ENCODE measurements at places on chromosomes 12 and 14.

DNA sequence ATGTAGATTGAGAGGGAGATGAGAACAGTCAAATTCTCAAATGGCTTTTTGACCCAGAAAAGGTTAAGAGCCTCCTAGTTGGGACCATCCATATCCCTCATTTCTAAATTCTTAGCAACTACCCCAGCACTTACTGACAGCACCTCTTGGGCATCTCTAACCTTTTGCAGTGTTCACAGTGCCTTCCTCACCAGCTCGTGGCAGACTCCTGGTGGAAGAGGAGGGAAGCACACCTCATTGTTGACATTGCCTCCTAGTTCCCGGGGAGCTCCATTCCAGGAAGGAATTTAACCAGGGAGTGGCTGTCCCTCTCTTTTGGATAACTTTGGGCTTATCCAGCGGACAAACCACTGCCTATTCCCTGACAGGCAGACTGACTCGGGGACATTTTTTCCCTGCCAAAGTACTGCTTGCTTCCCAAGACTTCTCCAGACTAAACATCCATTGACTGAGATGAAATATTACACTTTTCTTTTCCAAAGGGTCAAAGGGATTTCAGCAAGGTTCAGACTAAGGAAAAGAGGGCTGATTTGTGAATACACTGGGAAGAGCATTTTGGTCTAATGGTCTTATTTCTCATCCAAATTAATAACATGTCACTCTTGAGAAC, 9.0 kb upstream of the OR6J1 start:
- DNase-seq, result no peak

- DNase-seq, result no peak
These were observed 115.8 kb downstream of the SINHCAF start for GRCh38 chr12:31210104-31210503.

DNA sequence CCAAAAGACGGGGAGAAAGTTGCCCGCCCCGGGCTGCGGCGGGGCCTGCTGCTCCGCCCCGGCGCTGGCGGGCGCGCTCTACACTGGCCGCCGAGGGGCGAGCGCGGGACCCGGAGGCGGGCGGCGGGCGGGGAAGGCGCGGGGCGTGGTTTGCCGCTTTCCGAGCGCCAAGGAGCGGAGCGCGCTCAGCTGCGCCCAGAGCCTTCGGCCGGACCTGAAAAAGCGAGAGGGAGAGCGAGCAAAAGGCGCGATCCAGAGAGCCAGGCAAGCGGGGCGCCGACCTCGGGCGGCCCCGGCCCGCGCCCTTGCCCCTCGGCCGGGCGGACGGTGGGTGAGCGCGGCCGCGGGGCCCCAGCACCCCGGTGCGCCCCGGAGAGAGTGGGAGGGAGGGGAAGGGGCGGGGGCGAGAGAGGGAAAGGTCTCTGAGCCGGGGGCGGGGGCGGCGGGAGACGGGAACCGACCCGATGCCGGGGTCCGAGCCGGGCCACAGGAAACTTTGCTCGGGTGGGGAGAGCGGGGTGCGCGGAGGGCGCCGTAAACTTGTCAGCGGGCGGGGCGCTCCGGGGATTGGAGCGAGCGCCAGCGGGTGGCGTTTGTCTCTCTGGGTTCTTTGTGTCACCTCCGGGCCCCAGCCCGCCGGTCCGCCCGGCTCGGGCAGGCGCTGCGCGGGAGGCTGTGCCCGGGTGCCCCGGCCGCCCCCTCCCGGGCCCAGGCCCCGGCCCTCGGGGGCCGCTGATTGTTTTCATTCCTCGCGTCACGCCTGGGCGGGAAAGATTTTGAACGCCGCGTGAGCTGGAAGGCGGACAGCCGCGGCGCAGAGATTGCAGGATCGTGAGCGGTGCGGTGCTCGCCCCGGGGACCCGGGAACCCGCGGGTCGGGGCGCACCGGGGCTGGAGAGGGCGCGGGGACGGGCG, at the start of gene SYNE2:
Gene SYNE2 (plus strand): TSS at position 188 of the 915 bp plus-strand sequence. CDS start 56,145 bp downstream, outside the sequence.
- peak; percentile 49 for DNase-seq

DNA sequence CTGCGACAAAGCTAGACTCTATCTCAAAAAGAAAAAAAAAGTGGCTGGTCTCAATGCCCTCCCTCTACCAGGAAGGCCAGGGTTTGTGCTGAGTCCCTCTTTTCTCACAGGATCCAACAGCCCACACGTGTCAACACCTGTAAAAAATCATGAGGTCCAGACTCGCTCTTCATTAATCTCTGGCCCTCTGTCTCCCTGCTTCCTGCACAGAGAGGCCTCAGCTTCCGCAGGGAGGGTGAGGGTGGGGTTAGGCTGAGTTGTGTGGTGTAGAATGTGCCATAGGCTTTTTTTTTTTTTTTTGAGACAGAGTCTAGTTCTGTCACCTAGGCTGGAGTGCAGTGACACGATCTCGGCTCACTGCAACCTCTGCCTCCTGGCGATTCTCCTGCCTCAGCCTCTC, 6.1 kb downstream of the CFAP73 start:
- no peak for DNase-seq

- DNase-seq, result no peak
These were observed 309.5 kb downstream of the ATXN7L3B start for GRCh38 chr12:74847169-74847568.

DNA sequence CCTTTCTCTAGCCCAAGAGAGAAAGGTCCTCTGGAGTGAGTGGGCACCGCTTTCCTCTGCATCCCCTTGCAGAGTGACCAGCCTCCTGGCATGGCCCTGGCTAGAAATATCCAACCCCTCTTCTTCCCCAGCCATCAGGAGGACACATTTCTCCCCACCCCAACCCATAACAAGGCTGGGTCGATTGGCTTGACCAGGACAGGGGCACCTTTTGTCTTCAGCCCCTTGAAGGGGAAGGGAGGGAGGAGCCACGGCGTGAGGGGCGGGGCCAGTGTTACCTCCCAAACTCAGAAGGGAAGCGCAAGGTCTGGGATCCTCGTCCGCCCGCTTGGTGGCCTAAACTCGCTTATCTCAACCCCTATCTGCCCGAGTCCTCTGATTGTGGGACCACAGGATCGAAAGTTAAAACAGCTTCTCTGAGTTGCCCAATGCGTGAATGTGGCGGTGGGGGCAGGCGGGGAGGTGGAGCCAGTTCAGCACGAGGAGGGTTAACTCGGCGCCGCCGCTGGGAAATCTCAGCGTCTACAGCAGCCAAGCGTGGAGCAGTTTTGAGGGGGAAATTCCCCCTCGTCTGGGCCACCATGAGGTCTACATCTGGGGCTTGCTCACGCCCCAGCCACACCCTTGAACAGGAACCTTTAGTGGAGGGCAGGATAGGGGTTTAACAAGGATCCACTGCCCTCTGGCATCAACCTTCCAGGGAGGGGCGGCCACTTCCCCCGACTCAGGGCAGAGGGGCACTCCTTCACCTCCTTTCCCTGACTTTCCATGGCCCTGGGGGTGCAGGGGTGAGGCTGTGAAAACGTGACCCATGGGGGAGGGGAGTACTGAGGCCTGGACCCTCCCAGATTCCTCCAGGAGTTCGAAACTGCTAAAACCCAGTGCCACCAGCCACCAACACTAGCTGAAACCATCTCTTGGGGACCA, 795 bp downstream of the STAT6 start:
- DNase-seq, result peak; percentile 60

DNA sequence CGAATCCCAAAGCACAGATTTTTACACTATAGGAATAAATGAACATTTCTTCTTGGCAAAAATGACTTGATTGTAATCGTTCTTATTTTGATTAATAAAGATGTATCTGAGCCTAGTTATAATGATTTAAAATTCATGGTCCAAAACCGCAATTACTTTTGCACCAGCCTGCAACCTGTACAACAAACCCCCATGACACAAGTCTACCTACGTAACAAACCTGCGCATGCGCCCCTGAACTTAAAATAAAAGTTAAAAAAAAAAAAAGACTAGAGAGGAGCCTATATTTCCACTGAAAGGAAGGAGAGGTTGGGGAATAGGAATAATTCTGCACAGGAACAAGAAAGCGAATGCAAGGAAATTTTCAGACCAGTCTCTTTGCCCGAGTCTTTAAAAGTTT, 145.2 kb downstream of the SCARB1 start:
- no peak for DNase-seq

DNA sequence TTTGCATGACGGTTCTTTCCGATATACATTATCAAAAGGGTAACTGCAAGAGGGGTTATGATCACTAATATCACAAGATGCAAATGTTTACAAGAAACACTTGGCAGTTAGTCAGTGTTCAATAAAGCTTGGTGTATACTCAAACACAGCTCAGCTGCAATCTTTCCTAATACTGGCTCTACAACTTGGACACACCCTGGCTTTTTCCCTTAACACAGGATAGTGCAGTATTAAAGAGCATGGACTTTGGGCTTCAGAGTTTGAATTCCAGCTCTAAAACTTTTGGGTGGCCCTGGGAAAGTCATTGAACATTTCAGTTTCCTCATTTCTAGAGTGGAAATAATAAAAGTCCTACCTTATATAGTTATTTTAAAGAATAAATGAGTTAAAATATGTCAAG, 107.0 kb downstream of the HECTD4 start:
- DNase-seq, result no peak

- DNase-seq, result no peak
These were observed 236.2 kb downstream of the AKAP6 start for GRCh38 chr14:32565256-32565655.

- no peak for DNase-seq
These were observed 117.2 kb upstream of the HMGA2 start for GRCh38 chr12:65707051-65707450.

DNA sequence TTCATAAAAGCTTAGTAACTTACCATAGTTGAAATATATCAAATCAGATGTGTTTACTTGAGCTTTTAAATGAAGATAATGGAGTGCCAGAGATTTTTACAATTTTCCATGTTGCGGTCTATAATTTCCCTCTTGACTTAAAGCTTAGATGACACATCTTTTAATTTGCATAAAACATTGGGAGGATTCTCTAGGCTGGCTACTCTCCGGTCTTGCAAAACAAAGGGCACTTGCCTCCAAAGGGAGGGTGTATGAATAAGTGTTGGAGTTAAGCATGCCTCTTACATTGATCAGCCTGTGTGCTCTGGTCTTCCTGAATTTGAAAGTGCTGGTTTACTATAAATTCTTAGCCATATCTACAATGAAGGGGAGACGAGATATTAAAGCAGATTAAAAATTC, 336.4 kb upstream of the NAV3 start:
- DNase-seq, result no peak

All from stimulated activated CD4-positive, alpha-beta T cell treated with anti-CD3 and anti-CD28 coated beads, TNF-alpha, amount 100 ng/mL, for 1 hour (primary cell).